ENCODE measurements at places on chromosomes 16 and 17.

DNA sequence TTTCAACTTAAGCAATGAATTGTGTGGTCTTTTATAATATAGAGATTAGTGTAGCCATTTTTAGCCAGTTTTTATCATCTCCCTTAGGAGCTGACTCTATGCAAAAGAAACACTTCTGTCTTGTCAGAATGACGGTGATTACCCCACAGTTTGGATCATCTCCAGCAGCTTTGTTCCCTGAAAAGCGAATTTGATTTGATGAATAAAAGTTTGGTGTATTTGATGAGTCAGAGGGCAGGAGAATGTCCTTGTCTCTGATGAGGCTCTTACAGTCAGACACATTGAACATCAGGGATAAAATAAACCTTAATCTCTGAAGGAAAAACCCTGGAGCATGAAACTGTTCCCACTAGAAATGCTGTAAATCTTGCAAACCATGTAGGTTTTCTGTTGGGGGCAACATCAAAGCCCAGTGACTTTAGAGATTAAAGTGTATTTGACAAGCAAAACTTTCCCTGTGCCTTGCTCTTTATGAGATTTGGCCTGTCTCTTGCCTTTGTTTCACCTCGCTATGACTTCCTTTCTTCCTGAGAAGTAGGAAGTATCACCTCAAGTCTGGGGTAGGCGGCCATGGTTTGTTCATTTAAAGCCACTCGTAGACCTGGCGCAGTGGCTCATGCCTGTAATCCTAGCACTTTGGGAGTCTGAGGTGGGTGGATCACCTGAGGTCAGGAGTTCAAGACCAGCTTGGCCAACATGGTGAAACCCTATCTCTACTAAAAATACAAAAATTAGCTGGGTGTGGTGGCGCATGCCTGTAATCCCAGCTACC, 209.3 kb downstream of the FTO start:
- no peaks in the 10 kb centered on the region for H3K27me3 ChIP-seq
- H3K36me3 ChIP-seq: no peaks in the 10 kb centered on the region
- DNase-seq: peak; percentile 84

- no peaks in the 10 kb centered on the region for H3K27me3 ChIP-seq
- no peak for DNase-seq
- no peak overlapping the region for H3K4me3 ChIP-seq
- H3K27ac ChIP-seq: no peak overlapping the region
Observed at GRCh38 chr17:21841839-21842238, 149.5 kb downstream of the KCNJ18 start.

DNA sequence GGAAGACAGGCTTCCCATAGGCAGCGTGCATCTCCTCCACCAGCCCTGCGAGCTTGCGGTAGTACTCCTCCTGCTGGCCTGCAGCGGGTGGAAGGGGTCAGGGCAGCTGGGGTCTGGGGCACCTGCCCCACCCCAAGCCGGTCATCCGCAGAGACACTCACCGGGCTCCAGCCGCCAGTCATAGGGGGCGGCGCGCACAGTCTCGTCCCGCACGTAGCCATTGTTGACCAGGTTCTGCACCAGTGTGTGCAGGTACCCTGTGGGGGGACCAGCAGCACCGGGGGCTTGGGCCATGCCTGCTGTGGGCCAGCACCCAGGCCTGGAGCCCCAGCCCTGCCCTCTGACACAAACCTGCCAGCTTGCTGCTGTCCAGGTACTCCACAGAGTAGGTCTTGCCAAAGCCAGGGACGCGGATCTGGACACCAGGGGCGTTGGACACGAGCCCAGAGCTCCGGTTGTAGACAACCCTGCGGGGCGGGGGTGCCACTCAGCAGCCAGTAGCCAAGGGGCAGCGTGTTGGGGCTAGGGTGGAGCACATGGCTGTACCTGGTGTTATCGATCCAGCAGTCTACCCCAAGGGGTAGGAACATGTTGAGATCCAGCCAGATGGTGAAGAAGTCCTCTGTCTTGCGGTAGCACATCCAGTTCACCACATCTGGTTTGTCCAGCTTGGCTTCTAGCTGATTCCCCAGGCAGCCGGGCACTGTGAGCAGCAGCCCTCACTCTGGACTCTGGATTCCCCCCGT, 1.2 kb downstream of the LCAT start:
- no peak for DNase-seq
- H3K27me3 ChIP-seq: no peaks in the 10 kb centered on the region
- H3K4me3 ChIP-seq: no peak overlapping the region

DNA sequence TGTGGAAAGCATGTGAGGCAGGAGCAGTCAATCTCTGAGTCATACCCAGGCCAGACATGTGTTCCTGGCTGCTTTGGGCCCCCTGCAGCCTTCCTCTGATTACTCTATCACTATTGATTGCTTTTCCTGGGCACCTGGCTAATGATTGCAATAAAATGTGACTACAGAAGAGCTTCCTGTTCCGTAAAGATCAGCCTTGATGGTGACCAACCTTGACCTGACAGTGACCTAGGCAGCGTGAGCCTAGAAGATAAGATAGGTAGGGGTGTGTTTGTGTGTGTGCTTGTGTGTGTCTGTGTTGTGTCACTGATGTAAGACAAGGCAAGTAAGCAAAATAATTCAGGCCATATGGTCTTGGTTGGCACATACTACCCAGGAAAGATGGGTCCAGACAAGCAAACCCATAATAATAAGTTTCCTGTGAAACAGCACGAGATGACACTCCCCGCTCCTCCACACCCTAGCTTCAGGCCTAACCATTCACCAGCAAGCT, 367.7 kb upstream of the CDH11 start:
- H3K27me3 ChIP-seq: no peaks in the 10 kb centered on the region
- no peak overlapping the region for H3K4me3 ChIP-seq
- no peak overlapping the region for H3K27ac ChIP-seq
- no peaks in the 10 kb centered on the region for H3K36me3 ChIP-seq

GRCh38 chr17:80311216-80311827, 50.7 kb downstream of the RNF213 start:
- peaks cover 66% of the 10 kb centered on the region for H3K36me3 ChIP-seq
- peaks cover 2% of the 10 kb centered on the region for H3K4me1 ChIP-seq
- no peaks in the 10 kb centered on the region for H3K27me3 ChIP-seq
- H3K27ac ChIP-seq: no peak overlapping the region
- no peak for DNase-seq

GRCh38 chr17:64328036-64328858, 62.4 kb downstream of the PECAM1 start:
- H3K4me1 ChIP-seq: no peaks in the 10 kb centered on the region
- H3K36me3 ChIP-seq: no peaks in the 10 kb centered on the region
- no peak overlapping the region for H3K27ac ChIP-seq
- no peak for DNase-seq

Measured in mesenchymal stem cell (in vitro differentiated cells and primary cell).